ENCODE measurements at places on chromosomes 5 and 9.

DNA sequence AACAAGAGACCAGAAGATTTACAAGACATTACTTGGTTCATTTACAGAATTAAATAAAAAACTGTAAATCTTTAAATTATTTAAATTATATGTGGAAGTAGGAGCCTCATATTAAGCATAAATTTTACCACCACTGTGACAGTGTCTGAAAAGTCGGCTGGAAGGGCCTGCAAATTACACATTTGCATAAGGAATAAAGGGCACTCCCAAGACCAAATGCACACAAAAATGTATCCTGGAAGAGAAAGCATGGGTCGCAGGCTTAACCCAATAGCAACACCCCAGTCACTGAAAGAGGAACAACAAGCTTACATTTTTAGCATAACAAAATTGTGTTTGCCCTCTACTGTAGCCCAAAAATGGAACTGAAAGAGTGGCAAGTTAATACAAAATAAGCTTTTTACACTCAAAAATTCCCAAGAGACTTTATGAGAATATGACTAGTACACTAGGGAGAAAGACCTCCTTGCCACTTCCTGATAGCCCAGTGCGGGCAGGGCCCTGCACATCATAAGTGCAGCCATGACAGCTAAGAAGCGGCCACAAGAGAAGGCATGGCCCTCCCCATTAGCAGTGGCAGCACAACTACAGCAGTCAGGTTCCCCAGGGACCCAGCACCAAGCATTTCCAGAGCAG, 482.0 kb downstream of the DTWD2 start:
- no peak for DNase-seq

- no peak for DNase-seq
Observed at GRCh38 chr5:108398964-108399363, 17.1 kb upstream of the FBXL17 start.

- no peak for DNase-seq
Observed at GRCh38 chr9:93492327-93492726, 38.9 kb upstream of the FAM120AOS start.

DNA sequence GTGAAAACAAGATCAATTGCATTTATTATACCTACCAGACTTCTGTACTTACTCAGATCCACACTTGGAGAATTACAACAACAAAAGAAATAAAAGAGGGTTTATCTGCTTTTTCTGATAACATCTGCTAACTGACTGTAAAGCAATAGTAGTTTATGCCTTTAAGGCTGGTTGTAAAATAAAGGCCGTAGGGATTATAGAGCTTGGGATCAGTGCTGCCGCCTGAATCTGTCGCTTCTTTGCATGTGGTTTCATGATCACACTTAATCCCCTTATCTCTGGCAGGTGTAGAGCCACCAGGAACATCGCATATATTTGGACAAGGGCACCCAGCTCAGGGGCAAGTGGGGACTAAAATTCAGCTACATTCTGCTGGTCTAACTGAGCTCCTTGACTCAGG, 146.7 kb downstream of the CCDC192 start:
- DNase-seq = no peak

GRCh38 chr5:132067451-132067850, 6.1 kb upstream of the CSF2 start:
- DNase-seq = no peak

DNA sequence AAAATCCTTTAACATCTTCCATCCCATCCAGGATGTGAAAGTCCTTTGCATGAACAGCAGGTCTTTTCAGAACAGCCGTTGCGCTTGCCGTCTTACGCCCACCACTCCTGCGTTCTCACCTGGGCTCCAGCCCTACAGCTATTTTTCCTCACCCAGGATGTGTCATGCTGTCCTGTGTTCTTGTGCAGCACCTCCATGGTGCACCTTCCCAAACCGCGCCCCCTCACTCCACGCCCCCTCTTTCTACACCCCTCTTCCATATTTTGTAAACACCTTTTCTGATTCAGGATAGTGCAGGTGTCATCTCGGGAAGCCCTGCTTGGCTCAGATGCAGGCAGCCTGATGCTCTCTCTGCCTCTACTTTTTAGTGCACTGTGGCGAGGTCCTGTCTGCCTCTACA, 18.4 kb downstream of the CAMK4 start:
- DNase-seq = no peak

- no peak for DNase-seq
Observed at GRCh38 chr5:36250427-36250826, 8.7 kb upstream of the NADK2 start.

GRCh38 chr9:130042406-130042884, 544 bp downstream of the FNBP1 start:
- DNase-seq = no peak

GRCh38 chr5:115842089-115842935, 577 bp downstream of the AP3S1 start:
- no peak for DNase-seq

DNA sequence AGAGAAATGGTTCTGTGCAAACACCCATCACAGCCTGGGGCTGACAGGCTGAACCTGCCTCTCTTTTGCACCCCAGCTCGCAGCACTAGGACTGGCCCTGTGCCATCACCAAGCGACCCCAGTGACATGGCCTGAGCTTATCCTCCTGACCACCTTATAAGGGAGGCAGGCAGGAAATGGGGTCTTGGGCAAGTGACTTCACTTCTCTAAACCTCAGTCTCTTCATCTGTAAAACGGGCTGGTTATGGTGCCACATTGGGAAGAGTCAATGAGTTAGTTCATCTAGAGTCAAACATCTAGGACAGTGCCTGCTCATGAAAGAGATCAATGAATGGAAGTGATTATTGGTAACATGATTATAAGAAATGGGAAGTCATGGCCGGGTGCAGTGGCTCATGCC, 6.2 kb downstream of the SNCB start:
- no peak for DNase-seq

GRCh38 chr5:132256783-132257130, 739 bp upstream of the PDLIM4 start:
- no peak for DNase-seq

GRCh38 chr9:113963696-113964494, 87.8 kb downstream of the ZNF618 start:
- DNase-seq = no peak

GRCh38 chr5:44336708-44337107, 52.5 kb downstream of the FGF10 start:
- no peak for DNase-seq

DNA sequence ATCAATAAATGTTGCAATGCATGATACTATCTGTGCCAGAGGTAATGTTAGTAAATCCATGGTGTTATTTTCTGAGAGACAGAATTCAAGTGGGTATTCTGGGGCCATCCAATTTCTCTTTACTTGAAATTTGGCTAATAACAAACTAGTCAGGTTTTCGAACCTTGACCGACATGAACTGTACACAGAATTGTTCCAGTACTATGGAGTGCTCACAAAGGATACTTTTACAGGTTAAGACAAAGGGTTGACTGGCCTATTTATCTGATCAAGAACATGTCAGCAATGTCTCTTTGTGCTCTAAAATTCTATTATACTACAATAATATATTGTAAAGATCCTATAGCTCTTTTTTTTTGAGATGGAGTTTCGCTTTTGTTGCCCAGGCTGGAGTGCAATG, 18.2 kb downstream of the MLANA start:
- no peak for DNase-seq

DNA sequence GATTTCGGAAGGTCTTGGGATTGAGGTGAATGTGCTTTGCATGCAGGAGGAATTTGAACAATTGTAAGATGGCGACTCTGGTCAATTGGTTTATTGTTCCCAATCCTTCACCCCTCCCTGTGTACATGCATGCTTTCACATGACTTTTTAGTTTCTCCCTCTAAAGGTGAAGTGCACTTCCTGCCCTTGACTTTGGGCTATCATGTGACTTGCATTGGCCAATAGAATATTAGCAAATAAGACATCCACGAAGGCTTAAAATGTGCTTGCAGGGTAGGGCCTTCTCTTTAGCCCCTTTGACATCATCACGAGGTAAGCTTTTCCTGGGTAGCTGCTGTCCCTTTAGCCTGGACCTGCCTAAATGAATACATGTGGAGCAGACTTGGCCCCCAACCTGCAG, 8.1 kb upstream of the ZBTB43 start:
- no peak for DNase-seq

DNA sequence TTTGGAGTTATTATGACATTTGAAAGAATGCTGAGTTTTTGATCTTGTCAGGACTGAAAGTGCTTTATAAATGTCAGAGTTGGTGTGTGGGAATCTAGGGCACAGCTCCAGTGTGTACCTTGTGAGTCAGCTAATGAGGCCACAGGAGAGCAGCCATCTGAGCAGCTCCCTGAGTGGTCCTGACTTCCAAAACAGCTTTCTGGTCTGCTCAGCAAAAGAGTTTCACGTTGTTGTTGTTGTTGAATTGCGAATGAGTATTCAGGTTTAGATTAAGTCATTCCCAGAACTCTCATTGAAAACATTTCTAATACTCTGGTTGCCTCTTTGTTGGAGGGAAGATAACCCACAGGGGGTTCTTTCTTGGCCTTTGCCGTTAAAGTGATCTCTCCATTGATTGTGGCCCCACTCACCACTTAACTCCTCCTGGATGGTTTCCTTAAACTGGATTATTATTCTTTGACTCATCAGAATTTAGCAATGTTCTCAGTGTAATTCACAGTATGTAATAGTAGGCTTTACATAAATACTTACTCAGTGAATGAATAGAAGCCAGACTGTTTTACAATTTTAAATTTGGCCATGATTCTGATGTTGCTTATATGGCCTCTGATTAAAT, 125.1 kb upstream of the SGCD start:
- no peak for DNase-seq
